ENCODE measurements at places on chromosomes 5 and 9.

DNA sequence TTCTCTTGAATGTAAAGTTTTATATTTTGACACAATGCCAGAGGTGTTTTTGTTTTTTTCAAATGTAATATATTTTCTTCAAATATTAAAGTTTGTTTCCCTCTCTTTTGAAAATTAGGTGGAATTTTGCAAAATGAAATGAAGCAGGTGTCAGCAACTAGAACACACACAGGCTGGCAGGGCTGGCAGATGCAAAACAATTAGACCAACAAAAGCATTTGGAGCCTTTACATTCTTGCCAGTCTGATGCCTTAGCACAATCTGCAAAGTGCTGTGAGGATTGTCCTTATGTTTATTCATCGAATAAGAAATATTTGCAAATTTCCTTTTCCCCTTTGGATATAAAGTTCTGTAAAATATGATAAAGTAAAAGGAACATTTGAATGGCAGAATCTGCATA is 1063.9 kb downstream of the CDH9 start:
- no peak for DNase-seq

DNA sequence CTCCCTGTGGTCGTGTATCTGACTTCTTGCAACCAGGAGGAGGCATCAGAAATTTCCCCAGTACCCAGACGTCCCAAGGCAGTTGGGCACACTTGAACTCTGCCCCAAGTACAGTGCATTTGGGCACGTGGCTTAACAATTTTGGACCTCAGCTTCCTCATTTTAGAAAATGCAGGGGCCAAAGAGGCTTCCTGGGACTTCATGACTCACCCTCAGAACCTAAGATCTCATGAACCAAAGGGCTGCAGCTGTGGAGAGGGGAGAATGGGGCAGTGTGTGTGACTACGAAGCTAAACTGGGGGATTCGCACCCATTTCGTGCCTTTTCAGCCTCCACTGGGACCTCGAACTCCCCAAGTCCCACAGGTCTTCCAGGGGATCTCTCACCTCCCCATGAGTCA is 59.2 kb downstream of the SYK start:
- DNase-seq, result no peak

DNA sequence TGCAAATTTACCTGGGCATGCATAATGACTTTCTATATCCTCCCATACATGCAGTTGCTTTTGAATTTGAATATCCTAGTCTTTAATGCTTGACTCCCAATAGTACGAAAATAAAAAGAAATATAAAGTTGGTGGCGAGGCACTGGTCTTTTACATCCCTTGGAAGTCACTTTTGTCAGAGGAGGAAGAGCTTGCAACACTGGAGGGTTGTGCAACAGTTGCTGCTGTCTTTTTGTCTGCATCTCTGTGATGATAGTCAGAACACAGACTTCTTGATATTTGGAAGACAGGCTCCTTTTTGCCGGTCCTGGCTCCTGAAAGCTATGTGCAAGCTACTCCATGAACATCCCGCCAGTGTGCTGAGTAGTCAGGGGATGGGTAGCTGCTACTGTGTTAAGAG is 16.8 kb upstream of the SGCD start:
- DNase-seq, result no peak

- DNase-seq, result no peak
Measured at GRCh38 chr5:155189981-155190380, 176.4 kb downstream of the KIF4B start.

DNA sequence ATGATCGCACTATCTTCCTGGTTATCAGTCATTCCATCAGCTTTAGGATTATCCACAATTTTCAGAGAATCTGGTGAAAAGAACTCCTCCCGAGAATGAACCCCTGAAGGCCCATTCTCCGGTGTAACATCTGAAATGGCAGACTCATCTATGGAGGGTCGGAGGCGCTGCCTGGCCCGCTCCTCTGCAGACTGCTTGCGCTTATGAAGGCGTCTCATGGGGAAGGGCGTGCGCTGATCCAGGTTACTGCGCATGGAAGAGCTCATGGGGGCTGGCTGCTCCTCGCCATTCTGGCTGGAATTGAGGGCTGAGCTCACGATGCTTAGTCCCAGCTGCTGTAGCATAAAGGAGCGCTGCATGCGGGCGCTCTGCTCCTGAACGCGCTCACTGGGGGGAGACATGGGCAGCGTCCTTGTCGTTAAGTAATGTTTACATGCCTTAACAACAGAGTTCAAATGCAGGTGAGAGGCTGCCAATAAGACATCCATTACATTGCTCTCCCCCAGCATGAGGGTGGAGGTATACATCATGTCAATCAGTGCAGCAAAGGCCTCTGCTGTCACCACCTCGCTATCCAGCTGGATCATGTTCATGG is 19.4 kb downstream of the GRHPR start:
- DNase-seq, result no peak

GRCh38 chr9:105313238-105313637 is 68.8 kb downstream of the SLC44A1 start:
- DNase-seq, result no peak

DNA sequence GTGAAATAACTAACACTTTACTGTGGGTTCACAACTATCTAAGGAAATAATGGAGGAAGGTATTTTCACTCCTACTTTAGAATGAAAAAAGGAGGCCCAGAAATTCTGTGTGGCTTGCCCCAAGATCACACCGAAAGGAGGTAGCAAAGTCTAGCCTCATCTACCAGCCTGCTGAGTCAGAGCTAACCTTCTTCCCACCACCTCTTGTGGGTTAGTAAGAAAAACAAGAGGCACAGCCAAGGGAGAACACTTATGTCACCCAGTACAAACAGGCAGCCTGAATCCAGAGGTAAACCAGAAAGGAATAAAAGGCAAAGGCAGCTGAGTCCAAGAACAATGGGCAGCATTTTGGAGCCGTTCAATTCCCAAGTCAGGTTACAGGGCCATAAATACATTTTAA is 91.9 kb upstream of the RASEF start:
- DNase-seq, result peak; percentile 51

DNA sequence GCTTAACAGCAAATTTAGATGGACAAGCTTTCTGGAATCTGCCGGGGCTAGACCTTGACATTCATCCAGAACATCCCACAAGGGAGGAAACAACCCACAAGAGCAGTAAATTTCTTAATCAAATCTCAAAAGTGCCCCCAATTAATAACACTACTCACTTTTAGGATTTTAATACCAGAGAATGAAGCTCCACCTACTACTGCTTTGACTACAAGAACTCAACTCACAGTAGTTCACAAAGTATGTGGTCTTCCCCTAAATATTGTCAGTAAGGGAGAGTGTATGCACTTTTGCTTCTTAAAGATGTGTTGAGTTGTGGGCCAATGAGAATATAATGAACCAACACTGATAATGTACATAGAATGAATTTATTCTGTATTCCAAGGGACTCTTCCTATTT is 94.7 kb downstream of the EBF1 start:
- no peak for DNase-seq

DNA sequence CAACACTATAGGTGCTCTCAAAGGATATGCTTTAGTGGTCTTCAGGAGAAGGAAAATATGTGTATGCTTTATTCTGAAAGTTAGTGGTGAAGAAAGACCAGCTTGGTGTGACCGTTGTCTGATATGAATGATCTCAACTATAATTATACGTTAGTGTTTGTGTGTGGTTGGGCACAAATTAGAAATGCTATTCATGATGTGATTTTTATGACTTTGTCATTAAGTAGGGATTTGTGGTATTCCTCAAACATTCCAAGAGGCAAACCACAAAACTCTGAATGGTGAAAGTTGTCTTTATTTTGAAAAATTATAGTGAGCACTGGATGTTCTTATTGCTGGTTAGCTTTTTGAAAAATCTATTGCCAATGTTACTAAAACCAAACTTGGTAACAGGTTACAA is 6.2 kb upstream of the F2R start:
- peak; percentile 70 for DNase-seq

- no peak for DNase-seq
Measured at GRCh38 chr5:42611437-42611836, 145.2 kb upstream of the CCDC152 start.

GRCh38 chr9:86687788-86688187 is 259.5 kb downstream of the GAS1 start:
- DNase-seq, result no peak

DNA sequence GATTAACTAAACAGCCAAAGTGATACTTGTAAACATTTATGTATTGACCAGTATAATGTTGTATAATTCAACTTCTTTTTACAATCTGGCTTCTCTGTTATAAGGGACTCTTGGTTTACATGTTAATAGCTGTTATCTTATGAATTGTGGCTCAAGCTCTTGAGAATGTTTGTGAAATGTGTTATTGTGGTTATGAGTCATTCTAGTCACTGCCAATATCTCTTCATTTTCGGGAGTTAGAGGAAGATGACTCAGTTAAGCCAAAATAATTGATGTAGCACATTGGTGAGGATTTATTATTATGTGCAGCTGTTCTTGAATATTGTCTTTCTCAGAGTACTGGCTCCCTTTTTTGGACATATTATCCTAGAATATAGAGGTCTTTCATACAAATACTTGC is 655.2 kb upstream of the RIOK2 start:
- DNase-seq, result peak; percentile 98

DNA sequence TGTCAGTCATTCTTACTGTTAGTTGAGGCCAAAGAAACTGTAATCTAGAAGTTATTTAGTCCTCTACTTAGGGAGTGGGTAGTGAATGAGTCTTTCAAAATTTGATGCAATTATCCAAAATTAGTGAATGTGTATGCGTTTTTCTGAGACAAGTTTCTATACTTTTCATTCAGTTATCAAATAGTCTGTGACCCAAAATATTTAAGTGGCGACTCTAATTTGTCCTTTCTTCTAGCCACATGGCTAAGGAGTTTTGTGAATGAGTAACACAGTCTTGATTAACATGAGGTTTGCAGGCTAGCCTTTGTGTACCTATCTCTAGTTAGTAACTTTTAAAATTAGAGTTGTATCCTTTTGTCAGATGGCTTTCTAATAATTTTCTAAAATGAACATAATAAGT is 45.6 kb downstream of the COMMD10 start:
- DNase-seq, result peak; percentile 68

DNA sequence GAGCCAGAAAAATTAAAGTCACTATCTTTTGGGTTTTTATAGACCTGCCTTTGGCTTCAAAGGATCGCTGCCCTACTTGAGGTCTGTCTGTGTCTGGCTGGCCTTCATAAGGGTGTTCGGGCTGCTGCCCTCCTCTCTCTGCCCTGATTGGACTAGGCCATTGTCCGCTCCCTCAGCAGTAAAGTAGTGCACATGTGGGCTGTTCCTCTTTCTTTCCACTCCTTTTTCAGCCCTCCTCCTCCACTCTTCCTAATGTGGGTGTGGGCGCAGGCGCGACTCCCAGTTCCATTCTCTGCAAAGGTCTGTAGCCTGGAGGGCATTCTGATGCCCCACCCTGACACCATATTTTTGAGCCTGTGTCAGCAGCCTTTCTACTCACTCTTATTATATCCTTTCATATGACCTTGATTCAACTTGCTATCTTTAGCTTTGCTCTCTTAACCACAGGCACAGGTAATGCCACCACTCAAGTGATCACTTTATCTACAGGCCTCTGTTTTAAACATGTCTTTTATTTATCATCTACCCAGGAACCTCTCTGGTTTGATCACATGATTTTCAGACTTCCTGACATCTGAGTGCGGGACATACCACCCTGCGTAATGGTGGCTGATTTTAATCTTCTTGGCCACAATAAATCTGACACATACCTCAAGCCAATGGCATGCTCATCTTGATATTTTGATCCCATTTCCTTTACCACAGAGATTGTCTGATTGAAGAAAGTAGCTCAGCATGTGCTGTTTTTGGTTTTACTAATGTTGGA is 144.5 kb downstream of the AOPEP start:
- peak; percentile 79 for DNase-seq

DNA sequence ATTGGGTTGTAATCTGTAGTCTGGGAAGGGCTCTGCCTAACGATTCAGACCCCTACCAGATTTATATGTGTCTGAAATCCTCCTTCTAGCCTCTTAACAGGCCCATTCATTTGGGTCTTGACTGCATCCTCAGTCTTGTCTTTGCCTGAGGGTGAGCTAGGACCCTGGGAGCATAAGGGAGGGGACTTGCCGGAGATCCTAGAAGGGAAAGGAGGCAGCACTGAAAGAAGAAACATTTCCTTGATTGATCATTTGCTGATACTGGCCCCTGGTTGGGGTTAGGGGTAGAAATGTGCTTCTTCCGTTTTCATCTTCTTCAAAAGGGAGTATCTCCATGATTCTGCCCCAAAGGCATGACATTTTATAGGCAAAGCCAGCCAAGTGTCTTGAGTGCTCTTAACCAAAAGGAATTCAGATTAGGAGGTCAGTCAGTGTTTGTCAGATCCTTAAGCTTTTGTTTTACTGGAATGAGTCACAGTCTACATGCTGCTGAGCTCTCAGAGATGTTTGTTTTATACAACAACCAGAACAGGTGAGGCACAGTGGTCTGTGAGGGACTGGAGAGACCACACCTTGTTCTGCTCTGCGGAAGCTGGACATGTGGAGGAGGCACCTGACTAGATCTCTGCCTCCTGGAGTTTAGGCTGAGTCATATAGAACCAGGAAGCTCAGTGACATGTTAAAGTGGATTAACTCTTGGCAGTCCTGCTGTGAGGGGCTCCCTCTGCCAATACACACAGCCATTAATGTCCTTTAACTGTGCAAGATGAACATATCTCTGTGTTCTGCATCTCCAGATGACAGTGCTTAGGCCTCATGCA is 37.7 kb downstream of the PCDHAC2 start:
- DNase-seq, result no peak

DNA sequence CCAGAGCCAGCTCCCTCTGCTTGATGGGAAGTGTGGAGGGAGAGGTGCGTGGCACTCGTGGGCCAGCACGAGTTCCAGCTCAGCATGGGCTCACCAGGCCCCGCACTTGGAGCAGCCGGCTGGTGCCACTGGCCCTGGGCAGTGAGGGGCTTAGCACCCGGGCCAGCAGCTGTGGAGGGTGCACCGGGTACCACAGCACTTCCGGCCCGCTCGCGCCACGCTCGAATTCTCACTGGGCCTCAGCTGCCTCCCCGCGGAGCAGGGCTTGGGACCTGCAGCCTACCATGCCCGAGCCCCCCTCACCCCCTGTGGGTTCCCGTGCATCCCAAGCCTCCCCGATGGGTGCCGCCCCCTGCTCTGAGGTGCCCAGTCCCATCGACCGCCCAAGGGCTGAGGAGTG is 98.4 kb downstream of the DCP2 start:
- DNase-seq, result no peak

DNA sequence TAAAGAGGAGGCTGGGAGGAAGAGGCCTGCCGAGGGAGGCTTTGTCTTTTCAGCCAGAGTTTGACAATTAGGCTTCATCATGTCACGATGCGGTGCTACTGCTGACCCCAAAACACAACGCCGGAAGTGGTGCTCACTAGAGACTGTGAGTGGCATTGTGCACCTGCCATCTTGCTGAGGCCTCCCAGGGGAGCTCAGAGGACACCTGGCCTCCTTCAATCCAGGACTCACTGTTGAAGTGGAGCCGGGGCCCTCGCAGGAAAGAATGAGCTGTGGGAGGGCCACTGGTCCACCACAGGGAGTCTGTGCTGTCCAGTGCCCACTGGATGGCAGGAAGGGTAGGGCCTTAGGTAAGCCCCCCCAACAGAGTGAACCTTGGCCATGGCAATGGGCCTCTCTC is 12.7 kb upstream of the SLC25A48 start:
- no peak for DNase-seq

GRCh38 chr5:149424371-149425315 is 45.6 kb upstream of the IL17B start:
- DNase-seq, result no peak

- no peak for DNase-seq
Measured at GRCh38 chr5:139705191-139705590, 57.0 kb downstream of the CXXC5 start.
